ENCODE measurements at places on chromosomes 4 and X. TPM values are rescaled to one million over a fixed set of nuclear protein-coding genes. Genes with fewer than 3 reads are reported as not detected.

PLAC8 gene
- not detected for total RNA-seq

DNA sequence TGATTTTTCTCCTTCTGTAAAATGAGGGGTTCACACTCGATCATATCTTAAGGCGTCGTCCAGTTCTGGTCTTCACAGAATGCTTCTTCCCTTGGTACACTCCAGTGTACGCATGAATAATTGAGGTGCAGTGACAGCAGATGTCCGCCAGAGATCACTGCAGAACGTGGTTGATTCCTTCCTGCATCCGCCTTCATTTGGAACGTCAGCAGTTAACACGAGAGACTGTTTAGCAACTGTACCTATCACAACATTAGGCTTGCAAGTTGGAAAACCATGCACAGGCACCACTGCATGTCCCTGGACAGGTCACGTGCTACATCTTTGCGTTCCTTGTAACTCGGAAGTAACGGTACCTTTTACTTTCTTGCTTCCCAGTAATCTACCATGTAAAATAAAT is 66.0 kb upstream of the GEMIN8 start:
- peak; percentile 2 for DNase-seq

GRCh38 chrX:33336783-33337182 is 125.4 kb upstream of the DMD start:
- peak; percentile 9 for DNase-seq

ATP11C gene
- total RNA-seq, result 38.2 TPM

GRCh38 chr4:14168919-14169318 is 541.4 kb upstream of the BOD1L1 start:
- peak; percentile 79 for DNase-seq

Data from MG63 (cell line).